ENCODE measurements at places on chromosomes 7 and 10. TPM values are rescaled to one million over a fixed set of nuclear protein-coding genes. Genes with fewer than 3 reads are reported as not detected.

ANKRD61 gene
- not detected for total RNA-seq

HYCC1 gene
- total RNA-seq = 10.9 TPM

ASAH2 gene
- 0.21 TPM for total RNA-seq

CPVL gene
- 15.2 TPM for total RNA-seq

HOXA7 gene
- 12.0 TPM for total RNA-seq

GNG11 gene
- 28.4 TPM for total RNA-seq

HTRA1 gene
- 112 TPM for total RNA-seq

ZSCAN21 gene
- 58.5 TPM for total RNA-seq

DNAH11 gene
- total RNA-seq = 0.75 TPM

GTPBP4 gene
- total RNA-seq = 9.0 TPM

KCNMA1 gene
- 28.6 TPM for total RNA-seq

CAMK2B gene
- total RNA-seq = 3.2 TPM

TDRD1 gene
- 0.53 TPM for total RNA-seq

UNC5B gene
- total RNA-seq = 42.4 TPM

AGR2 gene
- not detected for total RNA-seq

WDR86 gene
- 4.0 TPM for total RNA-seq

ARHGAP22 gene
- 2.0 TPM for total RNA-seq

CACNB2 gene
- 0.96 TPM for total RNA-seq

OR2A1 gene
- not detected for total RNA-seq

SEM1 gene
- 0.43 TPM for total RNA-seq

AASS gene
- total RNA-seq = 34.3 TPM

MYOZ1 gene
- 8.5 TPM for total RNA-seq

ARHGAP19 gene
- 4.5 TPM for total RNA-seq

AKR1C2 gene
- total RNA-seq = 16.6 TPM

PON3 gene
- total RNA-seq = not detected

LIPF gene
- total RNA-seq = 7.1 TPM

ZC3HAV1L gene
- total RNA-seq = 29.1 TPM

SYT15B gene
- total RNA-seq = 68.3 TPM

MYL7 gene
- not detected for total RNA-seq

FANK1 gene
- total RNA-seq = not detected

MOGAT3 gene
- total RNA-seq = not detected

FGL2 gene
- total RNA-seq = 77.9 TPM

TMEM140 gene
- total RNA-seq = 26.9 TPM

OR2A12 gene
- total RNA-seq = not detected

TBXAS1 gene
- total RNA-seq = 3.8 TPM

TIAL1 gene
- total RNA-seq = 35.5 TPM

CTAGE15 gene
- 0.21 TPM for total RNA-seq
